ENCODE measurements at places on chromosomes 12 and 14.

DNA sequence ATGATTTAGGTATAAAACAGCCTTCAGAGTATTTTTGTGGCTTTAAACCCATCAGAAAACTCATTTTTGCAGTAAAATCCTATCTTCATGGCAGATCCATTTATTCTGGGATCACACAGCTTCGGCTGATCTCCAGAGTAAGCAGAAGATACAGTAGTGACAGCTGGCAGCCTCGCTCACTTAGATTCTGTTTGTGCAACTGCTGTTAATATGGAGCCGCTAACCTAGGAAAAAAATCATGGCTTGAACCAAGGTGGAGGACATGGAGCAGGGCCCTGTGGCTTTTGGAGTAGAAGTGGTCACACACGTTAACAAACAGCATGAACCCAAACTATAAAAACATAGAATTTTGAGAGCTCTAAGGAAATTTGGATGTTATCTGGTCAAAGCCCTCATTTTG, 137.2 kb upstream of the ARHGAP5 start:
- no peak for DNase-seq

GRCh38 chr14:70822530-70823185, 13.3 kb upstream of the MAP3K9 start:
- no peak for DNase-seq

- DNase-seq: no peak
Observed at GRCh38 chr12:65208125-65208524, 38.7 kb downstream of the LEMD3 start.

- DNase-seq: no peak
Observed at GRCh38 chr12:101552277-101552676, 42.5 kb upstream of the MYBPC1 start.

DNA sequence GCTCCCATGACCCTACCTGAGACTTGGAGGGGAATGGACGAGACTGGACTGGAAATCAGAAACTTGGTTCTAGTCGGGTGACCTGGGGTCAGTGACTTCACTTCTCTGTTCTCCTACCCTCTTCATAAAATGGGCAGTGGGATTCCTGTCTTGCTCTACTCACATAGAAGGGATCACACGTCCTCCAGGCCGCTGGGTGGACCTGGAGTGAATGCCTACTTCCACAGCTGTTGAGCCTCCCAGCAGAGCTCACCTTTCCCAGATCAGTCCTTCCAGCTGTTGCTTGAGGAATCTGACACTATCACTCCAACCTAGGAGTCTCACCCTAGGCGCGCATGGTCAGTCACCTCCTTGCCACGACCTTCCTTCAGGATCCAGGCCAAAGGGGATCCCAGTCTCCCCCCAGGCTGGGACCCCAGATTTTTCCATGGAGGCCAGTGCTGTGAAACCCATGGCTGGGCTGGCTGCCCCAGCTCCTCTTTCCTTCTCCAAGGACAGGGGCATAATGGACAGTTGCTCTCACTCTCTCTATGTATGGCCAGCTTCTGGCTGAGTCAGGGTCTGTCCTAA, 637 bp downstream of the ACVRL1 start:
- no peak for DNase-seq

GRCh38 chr12:104494793-104495158, 38.0 kb downstream of the CHST11 start:
- no peak for DNase-seq

DNA sequence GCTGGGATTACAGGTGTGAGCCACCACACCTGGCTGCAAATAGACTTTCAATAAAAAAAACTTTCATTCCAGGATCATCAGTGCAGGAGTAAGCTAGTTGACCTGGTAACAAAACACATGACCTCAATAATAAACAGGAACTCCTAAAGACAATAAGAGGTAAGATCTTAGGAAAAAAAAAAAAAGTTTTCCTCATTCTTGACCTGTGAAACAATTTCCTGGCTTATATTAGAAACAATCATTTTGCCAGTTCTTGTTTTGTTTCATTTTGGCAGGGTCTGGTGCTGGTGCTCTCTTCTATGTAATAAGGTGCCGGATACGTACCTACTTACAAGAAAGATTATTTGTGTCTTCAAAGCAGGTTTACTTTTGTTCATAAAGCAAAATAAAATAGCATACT, 90.6 kb upstream of the AMN1 start:
- no peak for DNase-seq

DNA sequence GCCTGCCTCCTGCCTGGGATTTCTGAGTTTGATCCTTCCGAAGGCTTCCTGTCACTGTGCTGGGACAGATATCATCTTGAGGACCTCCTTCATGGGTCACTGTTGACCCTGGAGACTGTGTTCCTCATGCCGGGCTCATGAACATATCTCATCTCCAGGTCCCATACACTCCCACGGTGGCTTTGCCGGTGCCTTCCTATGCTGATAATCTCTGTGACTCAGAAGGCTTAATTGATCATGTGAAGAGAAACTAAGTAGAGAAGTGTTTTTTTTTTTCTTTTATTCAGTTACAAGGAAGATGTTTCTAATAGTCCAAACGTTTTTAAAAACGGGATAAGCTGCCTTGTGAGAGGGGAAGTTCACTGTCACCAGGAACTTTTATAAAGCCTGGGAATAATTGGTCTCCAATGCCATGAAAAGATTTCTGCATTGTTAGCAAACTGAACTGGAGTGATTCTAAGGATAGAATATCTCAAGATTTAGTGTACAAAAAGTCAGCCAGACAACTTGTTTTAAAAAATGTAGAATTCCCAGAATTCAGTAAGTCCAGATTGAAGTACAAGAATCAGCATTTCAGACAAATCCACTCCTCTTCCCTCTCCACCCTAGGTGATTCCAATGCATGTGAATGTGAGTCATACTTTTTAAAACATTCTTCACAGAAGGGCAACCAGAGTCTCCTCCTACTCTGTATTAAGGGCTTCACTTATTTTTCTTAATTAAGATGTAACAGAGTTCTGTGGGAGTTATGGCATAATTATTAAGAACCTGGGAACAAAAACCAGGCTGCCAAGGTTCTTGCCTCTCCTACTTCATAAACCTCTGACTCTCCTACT, 139.8 kb upstream of the LGR5 start:
- DNase-seq: no peak

DNA sequence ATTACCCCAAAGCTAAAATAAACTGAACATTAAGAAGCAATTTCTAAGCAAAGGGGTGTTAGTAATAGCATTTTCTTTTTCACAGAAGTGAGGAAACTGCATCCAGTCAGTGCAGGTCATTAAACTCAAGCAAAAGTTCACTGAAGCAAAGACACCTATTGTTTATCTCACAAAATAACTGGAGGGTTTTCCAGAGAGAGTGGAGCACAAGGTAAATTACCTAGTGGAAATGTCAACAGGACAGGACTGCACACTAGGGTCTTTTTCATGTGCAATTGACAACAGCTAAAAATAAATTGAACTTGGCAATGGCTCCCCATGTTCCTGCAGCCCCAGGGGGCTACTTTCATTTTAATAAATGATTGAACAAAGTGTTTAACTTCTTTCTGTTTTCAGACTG, 742.0 kb downstream of the GALC start:
- no peak for DNase-seq

DNA sequence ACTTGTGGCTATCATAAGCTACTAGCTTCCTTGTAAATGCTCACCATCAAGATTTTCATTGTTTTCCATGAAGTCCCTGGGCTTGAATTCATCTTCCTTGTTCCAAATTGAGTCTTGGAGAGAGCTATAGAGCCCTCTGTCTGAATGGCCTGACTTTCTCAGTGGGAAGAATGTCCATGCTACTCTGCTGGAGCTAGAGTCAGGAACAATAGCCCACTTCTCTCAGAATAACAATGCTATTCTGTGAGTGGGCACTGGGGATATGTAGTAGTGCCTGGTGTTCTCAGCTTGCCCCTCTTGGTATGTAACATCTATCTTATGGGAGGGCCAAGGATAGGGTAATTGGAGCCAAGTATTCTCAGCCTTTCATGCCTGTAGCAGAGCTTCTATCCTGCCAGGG, 127.6 kb upstream of the TRHDE start:
- no peak for DNase-seq

DNA sequence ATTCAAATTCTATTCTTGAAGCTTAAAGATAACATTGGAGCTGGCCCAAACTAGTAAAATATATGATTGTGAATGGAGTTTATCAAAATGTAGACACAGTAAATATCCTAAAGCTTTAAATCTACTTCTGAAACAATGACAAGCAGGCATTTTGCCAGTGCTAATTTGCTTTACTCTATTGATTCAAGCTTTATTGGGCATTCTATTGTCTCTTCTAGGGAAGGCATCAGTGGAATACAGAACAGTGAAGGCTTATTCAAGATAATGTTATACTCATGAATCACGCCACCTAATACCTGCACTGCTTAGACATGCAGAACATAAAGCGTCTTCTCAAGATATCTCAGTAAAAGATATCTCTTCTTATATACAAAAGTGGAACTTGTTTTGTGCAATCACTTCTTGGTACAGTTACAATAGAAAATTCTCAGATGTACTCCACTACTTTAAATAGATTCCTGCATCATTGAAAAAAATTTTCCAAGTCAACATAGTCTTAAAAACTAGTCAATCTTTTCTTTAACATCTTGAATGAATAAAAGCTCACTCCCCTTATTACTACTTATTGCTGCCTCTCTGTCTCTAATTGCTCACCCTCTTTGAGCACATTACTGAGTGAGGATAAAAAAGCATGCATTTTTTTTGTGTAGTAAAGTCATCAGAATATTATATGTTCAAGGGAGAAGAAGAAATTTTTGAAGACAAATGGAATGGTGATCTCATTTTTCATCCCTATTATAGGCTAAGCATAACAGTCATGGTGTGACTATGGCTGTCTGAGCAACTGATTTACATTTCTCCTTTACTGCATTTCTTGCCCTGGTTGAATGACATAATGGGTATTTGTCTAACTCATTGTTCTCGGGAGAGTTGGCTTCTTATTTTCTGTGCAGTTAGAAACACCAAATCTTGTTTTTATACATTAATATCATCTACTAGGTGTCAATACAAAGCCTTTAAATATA, 98.0 kb upstream of the E2F7 start:
- DNase-seq: no peak

- DNase-seq: no peak
Observed at GRCh38 chr12:42744539-42745182, 155.1 kb upstream of the PRICKLE1 start.

DNA sequence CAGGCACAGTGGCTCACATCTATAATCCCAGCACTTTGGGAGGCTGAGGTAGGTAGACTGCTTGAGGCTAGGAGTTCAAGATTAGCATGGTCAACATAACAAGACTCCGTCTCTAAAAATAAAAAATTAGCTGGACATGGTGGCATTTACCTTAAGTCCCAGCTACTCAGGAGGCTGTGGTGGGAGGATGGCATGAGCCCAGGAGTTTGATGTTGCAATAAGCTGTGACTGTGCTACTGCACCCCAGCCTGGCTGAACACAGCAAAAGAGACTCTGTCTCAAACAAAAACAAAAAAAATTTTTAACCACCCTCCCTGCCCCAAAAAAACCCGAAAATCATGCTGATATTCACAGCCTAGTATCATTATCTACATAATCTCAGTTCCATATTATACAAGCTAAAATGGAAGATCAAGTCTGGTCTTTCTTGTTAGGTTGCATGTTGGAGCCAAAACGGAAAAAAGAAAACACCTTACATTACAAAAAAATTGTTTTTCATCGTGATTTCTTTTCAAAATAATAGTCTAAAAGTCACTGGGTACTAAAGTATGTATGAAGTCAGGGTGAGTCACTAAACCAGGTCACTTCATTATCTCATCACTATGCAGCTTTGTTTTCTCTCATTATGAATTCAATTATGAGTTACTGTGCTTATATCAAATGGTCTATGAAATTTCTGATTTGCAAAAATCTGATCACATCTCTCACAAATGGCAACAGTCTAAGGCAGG, 13.8 kb downstream of the GXYLT1 start:
- no peak for DNase-seq

DNA sequence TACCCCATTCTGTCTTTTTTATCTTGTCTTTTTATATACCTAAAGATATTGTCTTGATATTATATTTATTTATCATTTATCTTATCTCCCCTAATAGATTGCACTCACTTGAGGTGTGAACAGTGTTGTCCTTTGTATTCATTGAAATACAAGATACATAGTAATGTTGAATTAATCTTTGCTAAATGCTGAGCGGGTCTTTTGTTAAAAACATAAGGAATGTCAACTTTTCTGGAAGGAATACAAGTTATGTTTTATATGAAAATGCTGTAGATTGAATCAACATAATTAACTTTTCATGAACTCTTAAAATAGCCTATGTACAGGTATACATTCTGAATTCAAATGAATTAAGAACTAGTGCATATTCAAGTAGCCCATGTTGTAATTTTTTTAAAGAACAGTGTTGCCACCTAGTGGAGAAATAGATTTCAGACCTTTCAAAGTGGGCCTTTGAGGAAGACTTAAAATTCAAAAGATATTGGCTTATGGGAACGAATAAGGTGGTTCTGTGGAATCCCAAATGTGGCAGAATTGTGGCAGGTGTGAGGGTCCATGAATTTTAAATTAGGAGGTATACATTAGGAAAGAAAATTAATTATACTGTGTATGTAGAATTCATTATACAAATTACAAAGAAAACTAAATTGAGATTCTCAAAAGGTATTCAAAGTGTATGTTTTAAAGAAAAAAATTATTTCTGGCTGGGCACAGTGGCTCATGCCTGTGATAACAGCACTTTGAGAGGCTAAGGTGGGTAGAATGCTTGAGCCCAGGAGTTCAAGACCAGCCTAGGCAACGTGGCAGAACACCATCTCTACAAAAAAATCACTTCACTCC, 19.1 kb downstream of the BBOF1 start:
- no peak for DNase-seq

DNA sequence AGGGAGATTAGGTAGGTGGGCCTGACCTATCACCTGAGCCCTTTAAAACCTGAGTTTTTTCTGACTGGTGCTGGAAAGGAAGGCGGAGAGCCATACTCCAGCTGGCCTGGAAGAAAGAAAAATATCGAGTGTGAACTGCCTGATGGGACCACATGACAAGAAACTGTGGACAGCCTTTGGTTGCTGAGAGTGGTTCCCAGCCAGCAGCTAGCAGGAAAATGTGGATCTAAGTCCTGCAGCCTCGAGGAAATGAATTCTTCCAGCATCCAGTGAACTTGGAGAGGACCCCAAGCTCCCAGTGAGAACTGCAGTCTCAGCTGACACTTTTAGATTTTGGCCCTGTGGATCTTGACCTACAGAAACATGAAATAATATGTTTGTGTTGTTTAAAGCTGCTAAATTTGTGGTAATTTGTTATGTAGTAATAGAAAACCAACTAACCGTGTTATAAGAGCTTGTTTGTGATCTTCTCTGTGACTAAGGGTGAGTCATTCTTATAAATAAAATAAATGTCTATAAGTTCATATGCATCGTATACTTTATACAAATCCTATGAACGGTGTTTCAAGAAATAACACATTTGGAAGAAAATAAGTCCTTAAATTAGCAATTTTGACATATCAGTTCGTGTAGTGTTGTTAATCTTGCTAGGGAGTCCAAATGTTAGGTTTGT, 359.6 kb downstream of the BMP4 start:
- DNase-seq: no peak

Data from activated T-helper 2 cell treated with anti-CD3 and anti-CD28 coated beads, Interferon-gamma antibody, Interleukin-2, Interleukin-4, amounts not matched to agents 10 μg/mL and 5 μg/mL and 100 μg/mL, durations not matched to agents 14 hours and 24 hours and 36 hours (primary cell).